Activated T-cell treated with anti-CD3 and anti-CD28 coated beads for 1 hour (primary cell): ENCODE measurements at places on chromosomes 2 and 18.
A peak's percentile ranks its signal among the peaks of the same experiment; 100 is the strongest.

GRCh38 chr2:64766841-64767669 is 113.3 kb upstream of the SERTAD2 start:
- DNase-seq, result no peak

GRCh38 chr2:78202366-78202765 is 680.2 kb upstream of the LRRTM4 start:
- DNase-seq, result no peak

DNA sequence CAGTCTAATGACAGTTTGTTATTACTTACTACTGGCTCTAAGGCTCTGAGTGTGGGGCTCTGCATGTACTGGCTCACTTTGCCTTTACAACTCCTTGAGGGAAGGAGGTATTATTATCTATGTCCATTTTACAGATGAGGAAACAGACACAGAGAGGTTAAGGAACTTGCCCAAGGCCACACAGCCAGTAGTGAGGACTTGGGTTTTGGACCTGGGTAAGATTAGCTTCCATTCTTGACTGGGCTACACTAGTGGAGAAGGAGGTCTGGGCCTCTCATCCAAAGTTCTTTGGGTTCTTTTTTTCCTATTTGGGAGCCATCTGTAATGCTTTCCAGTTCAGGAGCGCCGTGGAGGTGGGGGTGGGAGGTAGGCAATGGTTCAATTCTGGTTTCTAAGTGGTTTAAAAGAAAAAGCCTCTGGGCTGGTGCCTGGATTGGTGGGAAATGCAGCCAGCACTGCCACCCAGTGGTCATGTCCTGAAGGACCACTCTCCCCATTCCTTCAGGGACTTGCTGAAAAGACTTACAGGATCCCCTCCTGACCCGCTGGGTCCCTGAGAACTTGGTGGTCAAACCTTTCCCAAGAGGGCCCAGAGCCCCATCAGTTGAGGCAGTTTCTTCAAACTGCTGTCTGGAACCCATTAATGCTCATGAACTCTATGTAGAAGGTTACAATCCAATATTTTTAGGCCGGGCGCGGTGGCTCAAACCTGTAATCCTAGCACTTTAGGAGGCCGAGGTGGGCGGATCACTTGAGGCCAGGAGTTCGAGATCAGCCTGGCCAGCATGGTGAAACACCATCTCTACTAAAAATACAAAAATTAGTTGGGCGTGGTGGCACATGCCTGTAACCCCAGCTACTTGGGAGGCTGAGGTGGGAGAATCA is 38.6 kb upstream of the NOTO start:
- DNase-seq, result peak; percentile 56

GRCh38 chr2:140947236-140947635 is 1183.6 kb downstream of the LRP1B start:
- no peak for DNase-seq

- DNase-seq, result no peak
Measured at GRCh38 chr2:45397292-45397691, 213.8 kb downstream of the SRBD1 start.

DNA sequence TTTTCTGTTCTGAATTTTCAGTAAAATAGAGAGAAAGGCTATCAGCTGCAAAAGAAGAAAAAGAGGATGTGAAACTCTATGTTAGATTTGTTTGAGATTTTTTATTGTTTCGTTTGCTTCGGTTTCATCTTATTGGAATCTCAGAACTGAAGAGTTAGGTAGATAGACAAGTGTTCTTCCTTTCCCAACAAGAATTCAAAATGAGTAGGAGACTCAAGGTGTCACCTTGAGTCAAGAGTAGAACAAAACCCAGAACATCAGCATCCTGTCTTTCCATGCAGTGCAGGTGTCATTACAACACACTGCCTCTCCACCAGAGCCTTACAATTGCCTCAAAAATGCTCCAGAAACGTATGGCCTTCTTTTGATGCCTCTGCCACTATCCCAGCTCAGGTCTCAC is 21.1 kb downstream of the NBAS start:
- no peak for DNase-seq

- DNase-seq, result no peak
Measured at GRCh38 chr2:119857742-119858141, 98.0 kb downstream of the PTPN4 start.

- DNase-seq, result no peak
Measured at GRCh38 chr2:227545990-227546389, 52.7 kb upstream of the SCYGR2 start.

DNA sequence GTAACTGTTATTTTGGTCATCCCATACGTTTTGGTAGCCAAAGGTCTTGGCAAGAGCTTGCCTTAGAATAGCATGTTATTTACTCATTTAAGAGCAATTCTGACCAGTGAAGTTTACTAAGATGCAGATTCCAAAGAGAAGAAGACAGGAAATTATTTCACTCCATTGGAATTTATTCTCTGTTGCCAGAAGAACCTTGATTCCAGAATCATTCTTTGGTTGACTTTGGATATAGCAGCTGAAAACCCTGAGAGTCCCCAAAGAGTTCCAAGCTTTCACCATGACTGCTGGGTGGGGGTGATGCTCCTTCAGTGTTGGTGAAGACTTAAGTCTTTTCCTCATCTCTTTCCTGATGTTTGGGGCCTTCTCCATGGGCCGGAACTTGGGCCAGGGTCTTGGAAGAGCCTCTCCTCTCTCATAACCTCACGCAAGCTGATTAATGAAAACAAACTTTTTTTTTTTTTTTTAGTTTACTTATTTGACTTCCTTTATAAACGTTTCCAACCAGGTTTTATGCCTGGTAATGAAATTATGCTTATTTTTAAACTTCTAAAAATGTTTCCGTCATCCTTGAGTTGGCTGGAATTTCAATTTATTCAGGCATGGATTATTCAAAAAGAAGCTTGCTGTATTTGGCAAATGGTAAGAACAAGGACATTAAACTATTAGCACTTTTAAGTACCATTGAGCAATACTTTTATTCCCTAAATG is 192.0 kb downstream of the MTX2 start:
- no peak for DNase-seq

GRCh38 chr2:237184192-237184918 is 98.7 kb downstream of the COPS8 start:
- no peak for DNase-seq

DNA sequence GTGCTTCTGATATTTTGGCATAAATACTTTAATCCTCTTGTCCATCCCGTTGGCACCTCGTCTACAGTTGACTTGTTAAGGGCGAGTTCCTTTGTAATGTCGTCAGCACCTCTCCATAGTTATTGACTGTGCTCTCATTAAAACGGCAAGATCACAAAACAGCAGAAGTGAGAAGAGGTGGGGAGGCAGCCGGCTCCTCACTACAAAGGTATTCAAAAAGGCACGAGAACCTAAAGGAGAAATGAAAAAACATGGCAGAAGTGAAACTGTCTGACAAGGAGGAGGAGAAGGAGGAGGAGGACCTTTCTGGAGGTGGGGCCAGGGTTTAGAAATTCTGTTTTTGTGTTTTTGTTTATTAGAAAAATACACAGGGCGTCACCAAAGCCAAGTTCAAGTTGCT is 235.6 kb downstream of the BCL11A start:
- no peak for DNase-seq

DNA sequence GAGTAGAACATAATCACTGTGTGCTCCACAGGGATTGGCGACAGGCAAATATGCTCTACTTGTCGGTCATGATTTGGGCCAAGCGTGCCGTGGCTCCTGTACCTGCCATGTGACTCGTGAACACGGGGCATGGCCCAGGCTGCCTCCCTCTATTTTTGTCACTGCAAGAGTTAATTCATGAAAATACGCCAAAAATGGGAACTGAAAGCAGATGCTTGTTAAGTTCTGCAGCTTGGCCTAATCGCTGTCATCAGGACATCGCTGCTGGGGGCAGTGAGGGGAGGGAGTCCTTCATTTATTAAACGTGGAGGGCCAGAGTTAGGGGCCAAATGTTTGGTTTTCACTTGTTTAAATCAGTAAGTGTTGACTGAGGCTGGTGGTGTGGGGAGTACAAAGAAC is 177.8 kb downstream of the BCL2 start:
- no peak for DNase-seq

DNA sequence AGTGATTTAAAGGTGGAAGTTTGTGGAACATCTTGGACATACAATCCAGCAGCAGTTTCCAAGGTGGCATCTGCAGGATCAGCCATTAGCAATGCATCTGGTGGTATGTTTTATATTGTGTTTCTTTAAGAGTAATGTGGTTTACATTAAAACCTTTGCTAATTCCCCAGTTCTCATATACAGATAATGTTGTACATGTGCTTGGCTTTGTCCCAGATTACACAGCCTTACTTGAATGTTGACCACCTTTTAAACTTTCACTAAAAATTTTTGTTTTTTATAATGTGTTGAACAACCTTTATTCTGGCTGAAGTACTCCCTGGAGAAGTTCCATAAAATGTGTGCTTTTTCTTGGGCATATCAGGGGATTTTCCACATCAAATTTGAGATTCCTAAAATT is 57.5 kb downstream of the MIB1 start:
- DNase-seq, result no peak
